Activated naive CD8-positive, alpha-beta T cell treated with anti-CD3 and anti-CD28 coated beads, Interleukin-2, amount 50 U/mL, for 24 hours (primary cell): ENCODE measurements at places on chromosomes 5 and 9.

DNA sequence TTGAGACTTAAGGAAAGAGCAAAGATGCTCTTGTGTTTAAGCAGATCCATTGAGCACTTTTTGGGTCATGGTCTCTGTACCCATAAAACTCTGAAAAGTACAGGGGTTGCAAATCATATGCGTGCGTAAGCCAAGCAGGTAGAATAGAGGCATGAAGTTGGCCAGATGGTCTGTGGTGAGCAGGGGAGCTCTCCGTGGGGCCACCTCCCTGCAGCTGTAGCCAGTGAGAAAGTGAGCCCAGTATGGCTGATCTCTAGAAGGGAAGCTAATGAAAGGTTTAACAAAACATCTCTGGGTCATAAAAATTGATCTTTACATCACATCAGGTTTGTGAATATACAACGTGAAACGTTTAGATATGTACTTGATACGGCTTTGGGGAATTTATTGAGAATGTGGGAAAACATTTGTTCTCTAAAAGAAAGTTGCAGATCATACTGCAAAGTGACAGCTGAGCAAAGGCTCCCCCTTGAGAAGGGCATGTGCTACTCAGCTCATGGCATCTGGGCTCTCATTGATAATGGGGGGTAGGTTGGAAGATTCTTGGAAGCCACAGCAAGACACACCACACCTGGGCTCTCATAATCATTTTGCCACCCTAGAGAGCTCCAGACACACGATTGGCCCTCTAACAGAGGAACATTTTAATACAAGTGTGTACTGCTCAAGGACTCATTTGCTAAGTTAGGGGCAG is 30.6 kb downstream of the SH3GL2 start:
- DNase-seq, result no peak
- H3K4me3 ChIP-seq, result no peak overlapping the region
- H3K27ac ChIP-seq, result no peak overlapping the region

DNA sequence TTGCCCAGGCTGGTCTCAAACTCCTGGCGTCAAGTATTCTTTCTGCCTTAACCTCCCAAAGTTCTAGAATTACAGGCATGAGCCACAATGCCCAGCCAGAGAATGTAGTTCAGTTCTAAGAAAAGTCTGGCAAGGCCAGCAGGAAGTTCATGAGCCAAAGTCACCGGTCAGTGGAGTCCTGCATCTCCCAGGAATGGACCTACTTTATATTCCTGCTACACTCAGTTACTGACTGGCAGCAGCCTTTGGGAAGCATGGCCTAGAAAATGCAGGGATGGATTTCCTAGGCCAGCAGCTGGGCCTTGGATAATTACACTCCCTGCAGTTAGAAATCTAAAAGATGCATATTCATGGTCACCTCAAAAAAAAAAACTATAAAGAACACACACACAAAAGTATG is 135.7 kb downstream of the CAAP1 start:
- no peak overlapping the region for H3K27ac ChIP-seq
- no peak for DNase-seq
- no peaks in the 10 kb centered on the region for H3K27me3 ChIP-seq
- no peaks in the 10 kb centered on the region for H3K4me1 ChIP-seq
- no peaks in the 10 kb centered on the region for H3K36me3 ChIP-seq

GRCh38 chr5:178602752-178603151 is 12.6 kb upstream of the COL23A1 start:
- peaks cover 61% of the 10 kb centered on the region for H3K36me3 ChIP-seq
- no peaks in the 10 kb centered on the region for H3K27me3 ChIP-seq
- H3K27ac ChIP-seq, result no peak overlapping the region
- no peak for DNase-seq
- H3K4me1 ChIP-seq, result no peaks in the 10 kb centered on the region

GRCh38 chr9:77872863-77873262 is 158.7 kb downstream of the GNAQ start:
- peaks cover 2% of the 10 kb centered on the region for H3K4me1 ChIP-seq
- DNase-seq, result no peak
- no peak overlapping the region for H3K4me3 ChIP-seq
- H3K27ac ChIP-seq, result no peak overlapping the region
- H3K27me3 ChIP-seq, result no peaks in the 10 kb centered on the region

DNA sequence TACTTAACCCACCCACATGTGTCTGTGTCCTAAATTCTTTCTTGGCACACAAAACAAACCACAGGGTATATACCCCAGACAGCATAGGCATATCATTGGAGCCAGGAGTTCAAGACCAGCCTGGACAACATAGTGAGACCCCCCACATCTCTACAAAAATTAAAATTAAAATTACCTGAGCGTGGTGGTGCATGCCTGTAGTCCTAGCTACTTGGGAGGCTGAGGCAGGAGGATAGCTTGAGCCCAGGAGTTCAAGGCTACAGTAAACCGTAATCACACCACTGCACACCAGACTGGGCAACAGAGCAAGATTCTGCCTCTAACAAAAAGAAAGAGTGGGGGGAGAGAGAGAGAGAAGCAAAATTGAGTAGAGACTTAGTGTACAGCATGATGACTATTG is 4.6 kb upstream of the AGTPBP1 start:
- H3K27me3 ChIP-seq, result peaks cover 2% of the 10 kb centered on the region
- no peaks in the 10 kb centered on the region for H3K36me3 ChIP-seq
- H3K4me3 ChIP-seq, result no peak overlapping the region
- peaks cover 18% of the 10 kb centered on the region for H3K4me1 ChIP-seq
- DNase-seq, result no peak

GRCh38 chr9:93079371-93079770 is 16.6 kb upstream of the CARD19 start:
- no peak overlapping the region for H3K4me3 ChIP-seq
- peaks cover 46% of the 10 kb centered on the region for H3K4me1 ChIP-seq
- peaks cover 14% of the 10 kb centered on the region for H3K36me3 ChIP-seq

DNA sequence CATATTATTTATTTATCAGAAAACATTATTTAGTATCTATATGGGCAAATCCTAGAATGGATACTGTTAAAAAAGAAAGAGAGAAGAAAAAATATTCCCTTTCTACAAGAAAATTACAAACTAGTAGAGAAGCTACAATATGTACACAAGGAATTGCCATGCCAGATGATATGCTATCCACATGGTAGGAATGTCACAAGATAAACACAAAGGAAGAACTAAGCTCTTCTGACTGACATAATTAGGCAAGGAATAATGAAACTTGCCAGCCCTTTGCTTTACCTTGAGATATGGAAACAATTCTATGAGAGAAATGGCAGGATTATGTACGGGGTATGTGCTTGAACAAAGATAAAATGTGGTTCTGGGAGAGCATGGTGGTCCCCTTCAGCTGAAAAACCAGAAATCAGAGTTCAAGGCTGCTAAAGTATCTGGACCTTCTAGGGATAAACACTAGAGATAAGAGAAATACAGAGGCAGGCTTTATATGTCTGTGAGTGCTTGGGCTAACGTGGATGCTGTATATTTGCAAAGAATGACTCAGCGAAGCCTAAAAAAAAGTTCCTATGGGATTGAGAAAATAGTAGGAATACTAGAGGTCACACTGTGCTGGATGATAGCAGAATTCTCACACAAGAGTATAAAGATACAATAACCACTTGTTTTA is 451.6 kb downstream of the TLE1 start:
- no peaks in the 10 kb centered on the region for H3K36me3 ChIP-seq
- no peaks in the 10 kb centered on the region for H3K4me1 ChIP-seq
- no peak for DNase-seq

GRCh38 chr5:148626986-148627385 is 27.3 kb downstream of the HTR4 start:
- no peak overlapping the region for H3K27ac ChIP-seq
- H3K4me3 ChIP-seq, result no peak overlapping the region
- no peaks in the 10 kb centered on the region for H3K36me3 ChIP-seq

GRCh38 chr5:96117771-96118651 is 156.4 kb upstream of the ELL2 start:
- no peaks in the 10 kb centered on the region for H3K36me3 ChIP-seq
- H3K4me3 ChIP-seq, result no peak overlapping the region
- no peak for DNase-seq
- H3K27ac ChIP-seq, result no peak overlapping the region
- peaks cover 15% of the 10 kb centered on the region for H3K27me3 ChIP-seq

DNA sequence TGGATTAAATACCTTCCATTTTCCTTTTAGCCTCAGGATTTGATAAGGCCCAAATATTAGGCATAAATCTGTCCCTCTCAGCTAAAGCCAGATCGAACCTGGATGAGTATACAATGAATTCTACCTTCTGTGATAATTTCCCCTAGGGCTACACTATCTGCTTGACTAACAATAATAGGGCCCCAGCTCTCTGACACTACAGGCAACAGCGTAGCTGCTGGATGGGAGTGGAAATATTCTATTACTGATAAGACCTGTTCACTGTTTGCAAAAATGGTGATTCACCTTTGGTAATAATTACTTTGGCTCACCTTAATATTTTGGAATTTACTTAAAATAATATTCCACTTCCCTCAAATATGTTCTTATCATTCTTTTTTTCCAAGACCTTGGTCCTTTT is 644.2 kb upstream of the SEMA6A start:
- no peak overlapping the region for H3K27ac ChIP-seq
- H3K4me1 ChIP-seq, result no peaks in the 10 kb centered on the region
- H3K27me3 ChIP-seq, result no peaks in the 10 kb centered on the region
- no peaks in the 10 kb centered on the region for H3K36me3 ChIP-seq

DNA sequence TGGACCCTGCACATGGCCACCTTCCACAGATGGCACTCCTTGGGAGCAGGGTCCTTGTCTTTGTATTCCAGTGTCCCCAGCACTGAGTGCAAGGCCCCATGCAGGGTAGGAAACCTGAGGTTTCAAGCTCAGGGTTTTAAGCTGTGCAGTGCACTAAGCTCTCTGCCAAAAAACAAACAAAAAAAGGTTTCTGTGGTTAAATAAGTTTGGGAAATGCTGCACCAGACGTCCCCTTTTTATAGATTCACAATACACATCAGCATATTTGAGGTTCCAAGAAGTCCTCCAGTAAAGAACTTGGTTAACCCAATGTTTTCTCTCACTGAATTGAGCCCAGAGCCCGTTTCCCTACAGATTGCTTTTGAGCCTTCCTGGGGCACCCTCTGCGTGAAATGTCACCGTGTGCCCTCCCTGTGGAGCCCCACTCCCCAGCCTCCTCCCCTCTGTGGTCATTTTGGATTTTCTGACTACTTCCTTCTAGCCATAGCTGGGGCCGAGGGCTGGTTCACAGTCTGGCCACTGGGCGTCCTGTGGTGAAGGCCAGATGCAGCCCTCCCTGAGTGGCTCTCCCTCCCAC is 17.1 kb downstream of the DELE1 start:
- no peaks in the 10 kb centered on the region for H3K27me3 ChIP-seq
- H3K4me1 ChIP-seq, result no peaks in the 10 kb centered on the region
- no peak overlapping the region for H3K4me3 ChIP-seq
- H3K36me3 ChIP-seq, result peaks cover 9% of the 10 kb centered on the region

DNA sequence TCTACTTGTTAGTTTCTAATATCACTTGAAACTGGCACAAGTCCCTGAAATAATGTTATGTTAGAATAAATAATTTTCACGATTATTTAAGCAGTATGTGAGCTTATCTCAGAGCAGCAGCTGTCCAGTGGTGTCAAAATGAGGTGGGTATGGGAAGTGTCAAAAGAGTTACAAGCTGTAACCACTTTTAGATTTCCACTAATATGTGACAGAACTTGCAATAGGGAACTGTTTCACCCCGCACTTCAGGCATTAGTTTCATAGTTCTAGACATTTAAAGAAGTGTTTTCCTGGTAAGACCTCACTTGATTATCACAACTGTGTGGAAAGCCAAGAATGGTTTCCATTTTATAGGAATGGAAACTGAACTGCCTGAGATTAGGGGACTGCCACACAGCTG is 2.9 kb upstream of the ISCA1 start:
- no peak for DNase-seq
- H3K4me1 ChIP-seq, result peaks cover 37% of the 10 kb centered on the region
- peaks cover 17% of the 10 kb centered on the region for H3K36me3 ChIP-seq
- H3K4me3 ChIP-seq, result no peak overlapping the region
- no peaks in the 10 kb centered on the region for H3K27me3 ChIP-seq

DNA sequence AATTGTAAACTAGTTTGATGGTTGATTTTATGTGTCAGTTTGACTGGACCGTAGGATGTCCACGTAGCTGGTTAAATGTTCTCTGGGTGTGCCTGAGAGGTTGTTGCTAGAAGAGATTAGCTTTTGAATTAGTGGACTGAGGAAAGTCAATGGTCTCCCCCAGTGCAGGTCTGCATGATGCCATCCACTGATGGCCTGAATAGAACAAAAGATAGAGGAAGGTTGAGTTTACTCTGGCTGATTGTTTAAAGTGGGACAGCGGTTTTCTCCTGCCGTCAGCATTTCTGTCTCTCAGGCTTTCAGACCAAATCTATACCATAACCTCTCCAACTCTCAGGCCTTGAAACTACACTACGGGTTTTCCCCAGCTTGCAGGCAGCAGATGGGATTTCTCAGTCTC is 899.2 kb upstream of the WWC1 start:
- no peaks in the 10 kb centered on the region for H3K4me1 ChIP-seq
- H3K27me3 ChIP-seq, result no peaks in the 10 kb centered on the region
- no peak overlapping the region for H3K4me3 ChIP-seq
- DNase-seq, result no peak

GRCh38 chr9:133619791-133620190 is 10.6 kb upstream of the FAM163B start:
- DNase-seq, result peak; percentile 52
- H3K27ac ChIP-seq, result peak overlapping the region; percentile 59
- H3K27me3 ChIP-seq, result peaks cover 3% of the 10 kb centered on the region
- H3K4me1 ChIP-seq, result peaks cover 34% of the 10 kb centered on the region
- H3K36me3 ChIP-seq, result peaks cover 2% of the 10 kb centered on the region

- DNase-seq, result no peak
- H3K27me3 ChIP-seq, result peaks cover 11% of the 10 kb centered on the region
Observed at GRCh38 chr5:66639037-66639436, 42.8 kb downstream of the MAST4 start.

GRCh38 chr9:125296843-125297372 is 35.3 kb downstream of the GAPVD1 start:
- H3K27me3 ChIP-seq, result no peaks in the 10 kb centered on the region
- peaks cover 1% of the 10 kb centered on the region for H3K4me1 ChIP-seq
- peaks cover 21% of the 10 kb centered on the region for H3K36me3 ChIP-seq
- H3K27ac ChIP-seq, result no peak overlapping the region
- no peak overlapping the region for H3K4me3 ChIP-seq
- no peak for DNase-seq

DNA sequence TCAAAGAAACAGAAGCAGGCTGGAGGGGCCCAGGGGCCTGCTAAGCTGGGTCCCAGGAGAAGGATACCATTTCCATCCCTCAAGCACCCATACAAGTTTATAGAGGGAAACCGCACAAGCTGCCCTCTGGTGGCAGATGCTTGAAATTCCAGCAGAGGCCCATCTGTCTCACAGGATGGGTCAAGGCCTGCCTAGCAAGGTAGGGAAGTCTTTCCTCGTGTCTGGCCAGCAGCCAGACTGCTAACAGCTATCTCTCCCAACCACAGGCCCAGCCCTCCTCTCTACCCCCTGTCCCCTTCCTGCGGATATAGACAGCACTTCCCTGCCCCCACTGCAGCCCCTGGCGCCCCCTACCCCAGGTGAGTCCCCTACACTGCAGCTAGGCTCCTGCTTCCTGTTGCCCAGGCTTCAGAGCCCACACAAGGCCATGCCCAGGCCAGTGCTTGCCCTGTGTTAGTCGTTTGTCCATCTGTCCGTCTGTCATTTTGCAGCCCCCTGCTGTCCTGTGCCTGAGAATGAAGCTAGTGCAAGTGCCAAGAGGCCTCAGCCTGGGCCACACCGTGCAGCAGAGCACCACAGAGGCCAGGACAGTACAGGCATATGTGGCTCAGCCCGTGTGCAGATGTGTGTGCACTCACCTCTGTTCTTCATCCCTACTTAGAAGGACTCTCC is 26.2 kb downstream of the TCF7 start:
- DNase-seq, result peak; percentile 68
- H3K4me1 ChIP-seq, result peaks cover 66% of the 10 kb centered on the region
- H3K27me3 ChIP-seq, result no peaks in the 10 kb centered on the region
- peak overlapping the region; percentile 42 for H3K27ac ChIP-seq

- H3K27ac ChIP-seq, result peak overlapping the region; percentile 80
- no peaks in the 10 kb centered on the region for H3K36me3 ChIP-seq
- DNase-seq, result peak; percentile 61
- peaks cover 26% of the 10 kb centered on the region for H3K27me3 ChIP-seq
Observed at GRCh38 chr5:159456722-159457465, 126.6 kb upstream of the IL12B start.
